ENCODE measurements at places on chromosomes 12 and 14.
A peak's percentile ranks its signal among the peaks of the same experiment; 100 is the strongest.

GRCh38 chr14:24083462-24083861 lies 10.6 kb upstream of the PCK2 start:
- H3K27me3 ChIP-seq: no peaks in the 10 kb centered on the region
- H3K36me3 ChIP-seq: no peaks in the 10 kb centered on the region
- H3K4me3 ChIP-seq: no peak overlapping the region
- no peak for DNase-seq
- H3K4me1 ChIP-seq: peaks cover 12% of the 10 kb centered on the region

DNA sequence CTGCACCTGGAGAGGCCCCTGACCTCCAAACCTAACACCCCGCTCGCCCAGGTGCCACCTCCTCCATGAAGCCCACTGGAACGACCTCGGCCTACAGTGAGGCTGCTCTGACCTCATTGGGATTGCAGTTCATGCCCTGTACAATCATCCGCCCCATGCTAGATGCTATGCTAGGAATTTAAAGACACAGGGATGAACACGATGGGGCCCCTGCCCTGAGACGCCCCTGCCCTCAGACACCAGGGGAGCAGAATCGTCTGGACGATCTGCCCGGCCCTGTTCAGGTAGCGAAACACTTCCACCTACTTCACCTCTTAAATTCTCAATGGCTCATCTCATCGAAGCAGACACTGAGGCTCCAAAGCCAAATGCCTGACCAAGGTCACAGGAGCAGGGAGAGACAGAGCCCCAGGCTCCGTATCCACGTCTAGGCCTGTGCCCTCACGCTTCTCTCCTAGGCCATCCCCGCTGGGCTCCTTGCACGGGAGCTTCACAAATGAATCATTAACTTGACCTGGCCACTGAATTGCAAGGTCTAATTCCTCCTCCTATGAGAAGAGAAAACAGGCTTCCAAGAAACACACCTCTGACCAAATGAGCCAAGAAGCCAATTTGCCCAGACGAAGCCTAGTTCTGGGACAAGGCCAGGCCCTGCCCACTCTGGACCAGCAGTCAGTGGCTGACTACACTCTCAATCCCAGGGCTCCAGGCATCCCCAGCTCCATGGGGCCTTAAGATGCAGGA lies 35.2 kb downstream of the SCARB1 start:
- no peak for DNase-seq
- H3K4me1 ChIP-seq: no peaks in the 10 kb centered on the region
- no peaks in the 10 kb centered on the region for H3K36me3 ChIP-seq
- no peaks in the 10 kb centered on the region for H3K27me3 ChIP-seq

DNA sequence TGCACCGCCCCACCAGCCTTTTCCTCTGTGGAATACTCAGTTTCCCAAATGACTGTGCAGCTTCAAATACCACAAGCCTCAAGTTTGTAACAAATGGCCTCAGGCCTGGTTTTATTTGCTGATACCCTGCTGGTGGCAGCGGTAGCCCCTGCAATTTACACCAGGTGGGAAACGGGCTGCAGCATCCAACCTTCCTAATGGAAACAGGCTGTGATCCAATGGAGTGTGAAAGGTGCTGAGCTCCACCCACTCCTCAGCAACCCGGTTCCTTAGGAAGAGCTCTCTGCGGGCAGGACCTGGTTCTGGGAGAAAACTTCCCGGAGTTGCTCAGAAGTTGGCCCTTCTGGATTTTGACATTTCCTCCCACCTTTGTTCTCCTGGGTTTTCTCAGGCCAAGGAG lies 41.7 kb upstream of the LTA4H start:
- no peak for DNase-seq
- H3K27me3 ChIP-seq: no peaks in the 10 kb centered on the region
- no peaks in the 10 kb centered on the region for H3K36me3 ChIP-seq
- H3K27ac ChIP-seq: no peak overlapping the region

GRCh38 chr12:111409403-111409779 lies 3.7 kb downstream of the SH2B3 start:
- peaks cover 81% of the 10 kb centered on the region for H3K4me1 ChIP-seq
- DNase-seq: no peak
- peak overlapping the region; percentile 57 for H3K27ac ChIP-seq
- peak overlapping the region; percentile 96 for H3K4me3 ChIP-seq
- H3K27me3 ChIP-seq: no peaks in the 10 kb centered on the region

DNA sequence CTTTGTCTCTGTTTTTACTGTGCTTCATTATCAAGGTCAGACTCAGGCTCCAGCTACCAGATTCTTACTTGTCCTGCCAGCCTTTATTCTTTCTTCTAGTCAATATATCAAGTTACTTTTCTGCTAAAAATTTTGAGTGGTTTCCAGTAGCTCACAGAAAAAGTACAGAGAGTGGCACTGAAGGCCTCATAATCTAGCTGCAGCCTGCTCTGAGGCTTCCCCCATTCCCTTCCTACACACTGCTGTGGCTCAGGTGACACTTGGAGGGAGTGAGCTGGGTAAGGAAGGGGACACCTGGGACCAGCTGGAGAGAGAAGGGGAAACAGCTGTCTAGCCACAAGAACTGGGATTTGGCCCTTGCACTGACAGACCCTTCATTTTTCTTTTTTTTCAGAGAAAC lies 25.4 kb downstream of the TTC6 start:
- no peak overlapping the region for H3K27ac ChIP-seq
- H3K27me3 ChIP-seq: no peaks in the 10 kb centered on the region
- no peaks in the 10 kb centered on the region for H3K4me1 ChIP-seq
- H3K36me3 ChIP-seq: no peaks in the 10 kb centered on the region
- no peak for DNase-seq
- no peak overlapping the region for H3K4me3 ChIP-seq

DNA sequence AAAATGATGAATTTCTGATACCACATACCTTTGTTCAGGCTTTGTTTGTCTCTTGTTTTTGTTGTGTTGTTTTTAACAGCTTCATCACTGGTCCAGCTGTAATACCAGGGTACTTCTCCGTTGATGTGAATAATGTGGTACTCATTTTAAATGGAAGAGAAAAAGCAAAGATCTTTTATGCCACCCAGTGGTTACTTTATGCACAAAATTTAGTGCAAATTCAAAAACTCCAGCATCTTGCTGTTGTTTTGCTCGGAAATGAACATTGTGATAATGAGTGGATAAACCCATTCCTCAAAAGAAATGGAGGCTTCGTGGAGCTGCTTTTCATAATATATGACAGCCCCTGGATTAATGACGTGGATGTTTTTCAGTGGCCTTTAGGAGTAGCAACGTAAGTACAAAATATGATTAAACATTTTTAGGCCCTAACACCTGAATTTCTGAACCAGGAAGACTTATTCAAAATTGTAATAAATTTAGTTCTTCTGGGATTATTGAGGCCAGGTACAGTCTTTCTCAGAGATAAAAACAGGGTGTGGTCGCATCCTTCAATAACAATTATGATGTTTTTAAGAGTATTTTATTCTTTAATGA lies 22.4 kb downstream of the RXYLT1 start:
- no peak overlapping the region for H3K4me3 ChIP-seq
- no peaks in the 10 kb centered on the region for H3K4me1 ChIP-seq
- H3K36me3 ChIP-seq: peaks cover 3% of the 10 kb centered on the region
- H3K27me3 ChIP-seq: no peaks in the 10 kb centered on the region

DNA sequence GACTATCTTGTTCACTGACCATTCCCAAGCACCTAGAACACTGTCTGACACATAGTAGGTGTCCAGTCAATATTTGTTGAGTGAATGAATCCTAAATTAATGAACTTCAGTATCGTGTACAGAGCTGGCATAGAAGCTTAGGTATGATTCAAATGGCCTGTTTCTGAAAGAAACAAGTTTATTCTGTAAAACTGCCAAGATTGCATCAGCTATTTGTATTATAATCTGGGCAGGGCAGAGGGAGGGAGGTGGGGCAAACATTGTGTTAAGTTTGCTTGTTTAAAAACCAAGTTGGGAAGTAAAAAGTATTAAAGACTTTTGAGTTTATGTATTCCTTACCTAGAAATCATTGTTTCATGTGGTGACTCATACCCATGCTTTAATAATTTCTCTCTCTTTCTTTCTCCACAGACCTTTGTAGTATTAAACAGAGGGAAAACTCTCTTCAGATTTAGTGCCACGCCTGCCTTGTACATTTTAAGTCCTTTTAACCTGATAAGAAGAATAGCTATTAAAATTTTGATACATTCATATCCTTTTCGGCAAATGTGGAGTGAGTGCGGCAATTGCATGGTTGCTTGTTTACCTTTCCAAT lies 92.8 kb downstream of the SCN8A start:
- no peak overlapping the region for H3K27ac ChIP-seq
- H3K36me3 ChIP-seq: no peaks in the 10 kb centered on the region
- H3K4me1 ChIP-seq: no peaks in the 10 kb centered on the region
- no peaks in the 10 kb centered on the region for H3K27me3 ChIP-seq
- H3K4me3 ChIP-seq: no peak overlapping the region

- H3K4me3 ChIP-seq: no peak overlapping the region
- H3K36me3 ChIP-seq: peaks cover 6% of the 10 kb centered on the region
- H3K27ac ChIP-seq: no peak overlapping the region
- no peak for DNase-seq
Observed at GRCh38 chr12:2792671-2793500, 1.9 kb upstream of the FKBP4 start.

DNA sequence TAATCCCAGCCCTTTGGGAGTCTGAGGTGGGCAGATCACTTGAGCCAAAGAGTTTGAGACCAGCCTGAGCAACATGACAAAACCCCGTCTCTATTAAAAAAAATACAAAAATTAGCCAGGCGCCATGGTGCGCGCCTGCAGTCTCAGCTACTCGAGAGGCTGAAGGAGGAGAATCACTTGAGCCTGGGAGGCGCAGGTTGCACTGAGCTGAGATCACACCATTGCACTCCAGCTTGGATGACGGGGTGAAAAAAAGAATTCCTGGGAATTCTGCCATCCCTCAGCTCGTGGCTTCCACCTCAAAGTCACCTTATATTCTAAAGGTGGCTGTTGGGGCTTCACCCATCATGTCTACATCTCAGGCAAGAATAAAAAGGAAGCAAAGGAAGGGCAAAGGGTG lies 12.9 kb downstream of the BCL2L14 start:
- no peak overlapping the region for H3K4me3 ChIP-seq
- H3K4me1 ChIP-seq: no peaks in the 10 kb centered on the region
- no peaks in the 10 kb centered on the region for H3K36me3 ChIP-seq
- H3K27ac ChIP-seq: no peak overlapping the region
- no peak for DNase-seq
- no peaks in the 10 kb centered on the region for H3K27me3 ChIP-seq

DNA sequence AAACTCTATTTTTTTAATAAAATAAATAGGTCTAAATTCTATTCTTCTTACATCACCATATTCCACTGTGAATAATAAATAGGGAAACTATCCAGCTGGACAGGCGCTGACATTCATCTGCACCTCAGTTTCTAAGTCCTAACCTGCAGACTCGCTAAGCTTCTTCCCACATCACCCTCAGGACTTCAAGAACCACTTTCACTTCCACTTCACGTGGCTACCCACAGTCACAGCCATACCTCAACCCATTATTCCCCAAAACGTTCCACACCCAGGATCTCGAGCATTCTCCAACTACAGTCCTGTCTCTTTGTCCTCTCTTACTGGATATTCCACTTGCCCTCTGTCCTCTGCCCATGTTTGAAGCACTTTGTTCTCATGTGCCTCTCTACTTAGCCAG lies 71.1 kb downstream of the C2CD5 start:
- peaks cover 16% of the 10 kb centered on the region for H3K36me3 ChIP-seq
- H3K27ac ChIP-seq: no peak overlapping the region
- H3K4me1 ChIP-seq: no peaks in the 10 kb centered on the region
- no peak overlapping the region for H3K4me3 ChIP-seq
- H3K27me3 ChIP-seq: no peaks in the 10 kb centered on the region

DNA sequence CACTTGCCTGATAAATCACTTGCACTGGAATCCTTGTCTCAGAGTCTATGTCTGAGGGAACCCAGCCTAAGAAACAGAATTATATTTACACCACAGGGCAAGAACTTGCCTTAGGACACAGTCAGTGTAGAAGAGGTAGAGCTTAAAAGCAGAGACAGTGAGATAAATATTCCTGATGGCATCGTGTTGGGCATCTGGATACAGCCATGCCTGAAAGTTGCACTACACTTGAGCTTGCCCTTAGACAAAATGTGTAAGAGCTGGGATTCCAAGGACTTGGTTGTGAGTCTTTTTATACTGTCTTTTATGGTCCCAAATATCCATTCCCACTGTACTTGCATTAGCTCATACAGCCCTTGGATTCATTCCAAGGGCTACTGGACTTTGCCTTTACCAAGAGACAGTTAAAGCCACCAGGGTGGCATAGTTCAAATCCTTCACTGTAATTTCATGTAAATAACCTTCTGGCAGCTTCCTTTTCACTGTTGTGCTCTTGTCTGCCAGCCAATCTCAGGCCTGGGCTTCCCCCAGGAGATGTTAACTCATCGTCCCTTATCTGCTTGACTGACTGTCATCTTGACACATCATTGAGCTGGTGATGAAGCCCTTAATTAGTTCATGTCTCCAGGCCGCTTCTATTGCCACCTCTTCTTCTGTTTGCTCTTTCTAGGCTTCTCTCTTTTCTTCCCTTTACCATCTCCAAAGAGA lies 577.9 kb upstream of the TBX3 start:
- no peak overlapping the region for H3K4me3 ChIP-seq
- DNase-seq: no peak
- no peaks in the 10 kb centered on the region for H3K36me3 ChIP-seq
- H3K27ac ChIP-seq: no peak overlapping the region
- H3K4me1 ChIP-seq: no peaks in the 10 kb centered on the region

DNA sequence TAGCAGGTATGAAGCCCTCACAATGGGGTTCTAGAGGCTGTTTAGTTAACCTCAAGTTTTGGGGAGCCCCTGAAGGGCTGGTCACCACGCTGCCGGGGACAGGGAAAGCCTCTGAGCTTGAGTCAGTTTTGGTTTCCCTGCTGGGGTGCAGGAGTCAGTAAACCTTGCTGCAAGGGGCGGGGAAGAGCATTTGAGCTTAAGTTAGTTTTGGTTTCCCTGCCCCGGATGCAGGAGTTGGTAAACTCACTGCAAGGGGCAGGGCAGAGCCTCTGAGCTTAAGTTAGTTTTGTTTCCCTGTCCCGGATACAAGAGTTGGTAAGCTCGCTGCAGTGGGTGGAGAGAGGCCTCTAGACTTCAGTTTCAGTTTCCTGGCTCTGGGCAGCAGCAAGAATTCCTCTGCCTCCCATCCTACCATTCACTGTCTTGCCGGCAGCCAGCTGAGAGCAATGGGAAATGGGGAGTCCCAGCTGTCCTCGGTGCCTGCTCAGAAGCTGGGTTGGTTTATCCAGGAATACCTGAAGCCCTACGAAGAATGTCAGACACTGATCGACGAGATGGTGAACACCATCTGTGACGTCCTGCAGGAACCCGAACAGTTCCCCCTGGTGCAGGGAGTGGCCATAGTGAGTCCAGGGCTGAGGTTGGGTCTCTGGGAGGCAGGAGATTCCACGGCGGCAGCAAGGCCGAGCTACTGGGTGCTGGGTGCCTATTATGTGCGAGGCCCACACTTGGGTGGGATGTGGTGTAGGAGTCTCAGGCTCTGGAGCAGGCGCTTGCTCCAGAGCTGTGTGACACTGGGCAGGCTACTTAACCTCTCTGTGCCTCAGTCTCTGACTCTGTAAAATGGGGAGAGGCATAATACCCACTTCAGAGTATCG lies at the start of gene OAS2:
Gene OAS2, plus strand, starts transcription at position 357 of the 878 bp plus-strand sequence. Its CDS starts 90 bp downstream, at position 447.
- peak within 1 kb of the TSS; percentile 76 for H3K4me3 ChIP-seq
- no peaks in the 10 kb centered on the region for H3K36me3 ChIP-seq
- H3K27ac ChIP-seq: peak within 1 kb of the TSS; percentile 78
- H3K4me1 ChIP-seq: peaks cover 17% of the 10 kb centered on the region
